ENCODE measurements at places on chromosomes 6 and 20. TPM values are rescaled to one million over a fixed set of nuclear protein-coding genes. Genes with fewer than 3 reads are reported as not detected.

EZR gene
- total RNA-seq: 95.7 TPM

CRIP3 gene
- not detected for total RNA-seq

LY6G6F gene
- total RNA-seq: not detected

AVP gene
- not detected for total RNA-seq

PSMB1 gene
- 485 TPM for total RNA-seq

PNPLA1 gene
- not detected for total RNA-seq

PKHD1 gene
- not detected for total RNA-seq

GCNT2 gene
- not detected for total RNA-seq

GPSM3 gene
- 9.9 TPM for total RNA-seq

NANP gene
- 7.5 TPM for total RNA-seq

PTPRK gene
- total RNA-seq: 18.5 TPM

LY6G5C gene
- total RNA-seq: 0.29 TPM

COX4I2 gene
- total RNA-seq: not detected

MROH8 gene
- under 0.01 TPM for total RNA-seq

PRR18 gene
- total RNA-seq: not detected

CDKN1A gene
- 599 TPM for total RNA-seq

TFAP2D gene
- total RNA-seq: not detected

ADGRB3 gene
- total RNA-seq: not detected

OR2H2 gene
- total RNA-seq: not detected

MOXD1 gene
- 24.2 TPM for total RNA-seq

SYS1 gene
- 43.0 TPM for total RNA-seq

CD93 gene
- not detected for total RNA-seq

NKX2-2 gene
- not detected for total RNA-seq

SNRPB2 gene
- 35.7 TPM for total RNA-seq

SLC35F1 gene
- not detected for total RNA-seq

PIM1 gene
- total RNA-seq: 18.4 TPM

E2F1 gene
- total RNA-seq: 7.5 TPM

PSORS1C1 gene
- total RNA-seq: 0.18 TPM

DOK5 gene
- total RNA-seq: 0.29 TPM

GABRR2 gene
- total RNA-seq: not detected
